CD8-positive, alpha-beta T cell (primary cell): ENCODE measurements at places on chromosomes 16 and 17.

DNA sequence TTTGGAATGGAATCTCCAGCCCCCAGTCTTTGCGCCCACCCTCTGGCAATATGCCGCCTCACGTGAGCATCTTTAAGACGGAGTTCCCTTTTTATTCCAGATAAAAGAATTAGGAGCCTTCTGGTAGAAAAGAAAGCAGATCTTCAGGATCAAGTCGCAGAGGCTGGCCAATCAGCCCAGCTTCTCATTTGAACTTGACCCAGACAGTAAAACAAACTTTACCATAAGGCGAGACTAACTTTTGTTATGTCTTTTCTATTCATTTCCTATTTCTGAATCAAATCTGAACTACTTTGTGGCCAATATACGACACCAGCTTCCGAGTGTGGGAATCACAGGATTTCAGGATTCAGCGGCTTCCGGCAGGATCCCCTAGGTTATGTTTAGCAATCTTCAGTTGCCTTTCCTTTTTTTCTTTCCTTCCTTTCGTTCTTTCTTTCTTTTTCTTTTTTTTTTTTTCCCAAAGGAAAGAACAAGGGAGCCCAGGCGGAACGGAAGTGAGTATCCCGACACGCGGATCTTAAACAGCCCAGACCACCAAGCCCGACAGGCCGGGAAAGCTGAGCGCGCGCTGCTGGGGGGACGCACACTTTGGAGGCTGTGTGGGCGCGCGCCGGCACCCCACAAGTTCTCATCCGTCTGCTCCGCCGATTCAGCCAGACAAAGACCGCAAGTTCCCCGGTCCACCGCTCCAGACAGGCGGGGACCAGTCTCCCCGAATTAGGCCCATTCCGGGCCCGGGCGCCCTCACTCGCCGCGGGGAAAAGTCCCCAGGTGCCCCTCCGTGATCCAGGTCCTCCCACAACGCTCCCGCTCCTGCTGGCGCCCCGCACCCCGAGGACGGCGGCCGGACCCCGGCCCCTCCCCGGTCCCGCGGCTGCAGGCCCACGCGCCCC lies 633 bp downstream of the TBC1D16 start:
- peak; percentile 29 for DNase-seq

GRCh38 chr16:89256651-89257254 lies 39.2 kb downstream of the ZNF778 start:
- DNase-seq, result peak; percentile 83

GRCh38 chr17:37274461-37274860 lies 101.3 kb upstream of the C17orf78 start:
- DNase-seq, result no peak

- DNase-seq, result no peak
Observed at GRCh38 chr16:84111525-84111924, 5.2 kb downstream of the MBTPS1 start.

- no peak for DNase-seq
Observed at GRCh38 chr16:22678311-22678710, 135.7 kb upstream of the HS3ST2 start.

DNA sequence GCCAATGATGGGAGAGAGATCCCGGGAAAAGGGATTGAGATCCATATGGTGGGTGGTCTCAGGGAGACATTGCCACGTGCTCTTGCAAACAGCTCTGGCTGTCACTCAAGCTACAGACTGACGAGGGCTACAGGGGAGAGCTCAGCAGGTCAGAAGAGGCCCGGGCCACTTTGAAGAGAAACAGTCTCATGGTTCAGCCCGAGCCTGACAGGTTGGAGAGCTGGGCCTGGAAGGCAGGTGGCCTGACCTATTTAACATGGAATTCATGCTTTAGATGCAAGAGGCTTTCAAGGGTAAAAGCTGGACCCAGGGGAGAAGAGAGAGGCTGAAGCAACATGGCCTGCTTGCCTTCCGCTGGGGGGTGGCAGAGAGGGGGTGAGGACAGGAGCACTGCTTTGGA lies 81.0 kb upstream of the BRD7 start:
- DNase-seq, result no peak

- no peak for DNase-seq
Observed at GRCh38 chr16:12229759-12230594, 253.4 kb downstream of the SNX29 start.
